Fibroblast of upper back skin (primary cell): ENCODE measurements at places on chromosomes 4 and X.

- no peak for DNase-seq
Measured at GRCh38 chr4:71978210-71978835, 53.5 kb upstream of the NPFFR2 start.

DNA sequence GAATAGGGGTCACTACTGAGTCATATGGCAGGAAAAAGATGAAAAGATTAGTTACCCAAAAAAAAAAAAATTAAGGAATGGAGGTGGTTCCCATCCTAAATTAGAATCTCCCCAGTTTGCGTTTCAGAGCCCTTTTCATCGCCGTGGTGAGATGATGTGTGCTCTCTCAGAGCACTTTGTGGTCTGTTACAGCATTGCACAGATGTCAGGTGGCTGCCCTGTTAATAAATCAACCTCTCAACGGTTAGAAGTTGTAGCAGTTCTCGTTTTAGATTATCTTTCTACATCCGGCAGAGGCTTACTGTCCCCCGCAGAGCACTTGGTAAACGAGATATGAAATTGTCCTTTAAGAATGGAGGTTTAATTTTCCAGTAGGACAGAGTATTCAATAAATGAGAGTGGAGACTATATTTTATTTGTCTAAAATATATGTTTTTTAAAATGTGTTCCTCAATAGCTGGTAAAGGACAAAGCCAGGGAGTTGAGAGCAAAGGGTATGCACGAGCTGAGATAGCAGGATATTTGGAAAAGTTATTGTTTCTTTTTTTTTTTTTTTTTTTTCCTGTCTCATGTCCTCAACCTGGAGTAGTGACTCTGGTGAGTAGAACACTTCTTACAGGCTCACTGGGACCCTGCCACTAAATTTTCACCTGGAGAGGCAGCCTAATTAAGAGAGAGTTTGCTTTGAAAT, 26.9 kb downstream of the AFF1 start:
- DNase-seq: peak; percentile 97

- DNase-seq: no peak
Measured at GRCh38 chr4:41060352-41061334, 153.7 kb downstream of the APBB2 start.

DNA sequence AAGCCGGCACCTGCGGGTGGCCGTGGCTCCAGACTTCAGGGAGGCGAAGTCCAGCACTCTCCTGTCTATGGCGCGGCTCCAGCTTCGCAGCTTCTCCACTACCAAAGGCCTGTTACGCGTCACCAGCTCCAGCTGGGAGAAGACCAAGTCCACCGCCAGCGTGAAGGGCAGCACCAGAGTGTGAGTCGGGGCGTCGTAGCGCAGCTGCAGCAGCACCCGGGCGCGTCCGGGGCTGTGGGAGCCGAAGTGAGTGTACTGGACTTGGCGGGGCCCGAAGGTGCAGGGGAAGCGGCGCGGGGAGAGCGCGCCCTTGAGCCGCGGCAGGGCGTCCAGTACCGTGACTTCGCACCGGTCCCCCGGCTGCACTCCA, 444 bp downstream of the FREM3 start:
- peak; percentile 5 for DNase-seq

GRCh38 chr4:147843162-147843561, 111.3 kb downstream of the ARHGAP10 start:
- peak; percentile 25 for DNase-seq

DNA sequence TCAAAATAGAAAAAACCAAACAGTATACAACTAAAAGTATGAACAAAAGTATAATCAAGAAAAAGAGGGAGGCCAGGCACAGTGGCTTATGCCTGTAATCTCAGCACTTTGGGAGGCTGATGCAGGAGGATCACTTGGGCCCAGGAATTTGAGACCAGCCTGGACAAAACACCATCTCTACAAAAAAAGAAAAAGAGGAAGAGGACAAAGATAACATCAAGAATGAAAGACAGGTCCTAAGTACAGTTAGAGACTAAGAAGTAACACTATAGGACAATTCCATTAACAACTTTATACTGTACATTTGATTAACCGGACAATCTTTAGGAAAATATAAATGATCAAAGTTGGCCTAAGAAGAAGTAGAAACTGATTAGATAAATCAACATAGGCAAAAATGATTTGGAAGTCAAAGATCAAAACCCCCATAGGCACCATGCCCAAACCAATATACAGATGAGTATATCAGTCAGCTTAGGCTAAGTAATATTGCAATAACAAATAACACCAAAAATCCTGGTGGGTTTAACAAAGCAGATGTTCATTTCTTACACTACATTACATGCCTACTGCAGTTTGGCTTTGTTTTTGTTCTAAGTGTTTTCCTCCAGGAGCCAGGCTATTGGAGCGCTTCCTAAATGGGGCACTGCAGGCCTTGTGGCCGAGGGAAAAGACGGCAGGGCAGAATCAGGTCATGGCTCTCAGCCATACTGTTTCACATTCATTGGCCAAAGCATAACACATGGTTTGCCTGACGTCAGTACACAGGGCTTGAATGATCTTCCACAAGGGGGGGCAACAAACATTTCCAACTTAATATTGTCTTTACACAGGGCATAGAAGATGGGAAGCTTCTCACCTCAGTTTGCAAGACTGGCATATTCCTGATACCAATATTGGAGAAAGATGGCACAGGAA, 42.2 kb upstream of the HGFAC start:
- no peak for DNase-seq

GRCh38 chrX:45669715-45670340, 469.2 kb upstream of the DIPK2B start:
- peak; percentile 72 for DNase-seq

DNA sequence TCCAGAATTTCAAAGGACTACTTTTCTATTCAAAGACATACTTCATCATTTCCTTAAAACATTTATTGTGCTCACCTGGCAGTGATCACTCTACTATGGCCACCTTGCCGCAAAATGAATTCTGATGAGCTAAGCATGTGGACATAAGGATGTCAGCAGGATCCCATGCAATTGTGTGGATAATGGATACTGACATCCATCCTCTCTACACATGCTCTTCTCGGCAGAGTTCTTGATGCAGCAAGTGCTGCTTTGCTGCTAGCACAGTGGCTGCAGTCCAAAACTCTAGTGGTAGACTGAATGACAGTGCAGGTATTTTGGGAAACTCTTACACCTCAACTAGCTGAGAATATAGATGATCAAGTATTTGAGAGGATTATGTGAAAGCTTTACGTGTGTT, 168.0 kb downstream of the BANK1 start:
- no peak for DNase-seq

DNA sequence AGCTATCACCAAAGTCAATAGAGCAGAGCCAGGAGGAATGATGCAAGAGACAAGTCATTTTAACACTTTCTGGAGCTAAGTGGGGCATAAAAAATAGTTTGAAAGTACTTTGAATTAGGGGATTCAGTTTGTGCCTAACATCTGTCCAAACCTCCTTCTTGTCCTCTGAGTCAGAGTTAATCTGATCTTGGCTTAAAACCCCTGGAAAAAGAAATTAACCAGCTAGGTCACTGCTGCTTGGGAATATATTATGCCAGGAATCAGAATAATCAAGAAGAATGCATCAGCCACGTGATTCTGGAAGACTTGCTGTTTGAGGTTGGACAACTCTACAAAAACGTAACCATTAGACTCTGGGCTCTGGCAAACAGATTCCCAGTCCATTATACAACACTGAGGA, 45.3 kb upstream of the EDA2R start:
- peak; percentile 28 for DNase-seq

DNA sequence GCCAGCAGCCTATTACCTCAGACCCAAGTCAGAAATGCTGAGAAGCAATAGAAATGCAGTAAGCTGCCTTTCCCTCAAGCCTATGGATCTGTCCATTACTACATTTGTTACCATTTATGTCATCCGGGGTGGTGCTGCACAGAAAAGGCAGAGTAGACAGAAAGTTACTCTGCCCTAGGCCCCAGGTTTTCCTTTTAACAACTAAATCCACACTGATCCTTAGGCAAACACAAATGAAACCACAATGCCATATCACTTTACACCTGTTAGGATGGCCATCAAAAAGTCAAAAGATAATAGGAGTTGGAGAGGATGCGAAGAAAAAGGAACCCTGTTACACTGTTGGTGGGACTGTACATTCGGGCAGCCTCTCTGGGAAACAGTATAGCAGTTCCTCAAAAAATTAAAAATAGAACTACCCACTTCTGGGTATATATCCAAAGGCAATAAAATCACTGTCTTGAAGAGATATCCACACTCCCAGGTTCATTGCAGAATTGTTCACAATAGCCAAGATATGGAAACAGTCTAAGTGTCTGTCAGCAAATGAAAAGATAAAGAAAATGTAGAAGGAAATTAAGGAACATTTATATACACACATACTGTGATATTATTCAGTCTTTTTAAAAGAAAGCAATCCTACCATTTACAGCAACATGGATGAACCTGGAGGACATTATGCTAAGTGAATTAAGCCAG, 186.3 kb downstream of the NWD2 start:
- DNase-seq: no peak

DNA sequence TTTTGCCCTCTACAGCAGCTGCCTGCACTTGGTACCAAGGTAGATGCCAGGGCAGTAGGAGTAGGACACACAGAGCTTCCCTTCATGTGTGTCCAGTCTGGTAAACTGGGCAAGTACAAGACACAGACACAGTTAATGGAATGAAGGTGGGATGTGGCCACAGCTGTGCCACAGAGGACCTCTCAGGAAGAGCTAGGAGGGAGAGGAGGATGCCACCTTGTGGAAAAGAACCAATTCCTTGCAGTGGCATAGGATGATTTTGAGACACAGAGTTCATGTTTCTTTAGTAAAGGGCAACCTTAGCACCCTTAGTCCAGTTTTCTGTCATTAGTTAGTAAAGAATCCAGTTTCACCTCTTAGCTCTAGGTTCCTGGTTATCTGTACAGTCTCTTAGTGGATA, 36.3 kb upstream of the TBC1D14 start:
- DNase-seq: peak; percentile 3

GRCh38 chr4:98444371-98444770, 183.2 kb downstream of the RAP1GDS1 start:
- no peak for DNase-seq

DNA sequence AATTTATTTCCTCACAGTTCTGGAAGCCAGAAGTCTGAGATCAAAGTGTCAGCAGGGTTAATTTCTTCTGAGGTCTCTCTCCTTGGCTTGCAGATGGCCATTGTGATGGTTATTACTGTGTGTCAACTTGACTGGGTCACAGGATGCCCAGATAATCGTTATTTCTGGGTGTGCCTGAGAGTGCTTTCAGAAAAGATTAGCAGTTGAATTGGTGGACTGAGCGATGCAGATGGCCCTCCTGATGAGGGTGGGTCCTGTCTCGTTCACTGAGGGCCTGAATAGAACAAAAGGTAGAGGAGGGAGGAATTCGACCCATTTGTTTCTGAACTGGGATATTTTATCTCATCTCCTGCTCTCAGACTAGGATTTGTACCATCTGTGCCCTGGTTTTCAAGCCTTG, 15.7 kb downstream of the SMIM43 start:
- no peak for DNase-seq

DNA sequence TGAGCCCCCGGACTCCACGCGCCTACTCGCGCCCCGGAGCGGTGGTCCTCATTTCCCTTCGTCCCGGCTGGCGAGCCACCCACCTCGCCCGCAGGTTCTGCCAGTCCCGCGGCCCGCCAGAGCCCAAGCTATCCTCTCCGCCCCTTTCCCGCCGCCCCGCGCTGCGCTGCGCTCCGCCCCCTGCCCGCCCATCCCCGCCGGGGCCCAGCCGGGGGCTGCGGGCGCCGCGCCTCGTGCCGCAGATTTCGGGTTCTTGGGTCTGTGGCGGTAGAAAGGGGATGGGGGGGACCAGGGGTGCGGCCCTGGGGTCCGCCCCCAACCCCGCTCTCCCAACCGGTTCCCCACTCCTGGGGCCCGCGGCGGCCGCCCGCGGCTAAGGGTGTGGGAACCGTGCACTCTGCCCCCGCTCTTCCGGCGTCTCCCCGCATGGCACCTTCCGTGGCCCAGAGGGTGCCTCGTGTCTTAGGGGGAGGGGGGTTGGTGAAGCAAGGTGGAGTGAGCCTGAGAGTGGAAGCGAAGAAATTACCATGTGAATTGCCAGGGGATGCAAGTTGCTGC, 650.8 kb upstream of the DIPK2B start:
- DNase-seq: no peak

- DNase-seq: no peak
Measured at GRCh38 chrX:38287674-38288073, 39.6 kb downstream of the RPGR start.

DNA sequence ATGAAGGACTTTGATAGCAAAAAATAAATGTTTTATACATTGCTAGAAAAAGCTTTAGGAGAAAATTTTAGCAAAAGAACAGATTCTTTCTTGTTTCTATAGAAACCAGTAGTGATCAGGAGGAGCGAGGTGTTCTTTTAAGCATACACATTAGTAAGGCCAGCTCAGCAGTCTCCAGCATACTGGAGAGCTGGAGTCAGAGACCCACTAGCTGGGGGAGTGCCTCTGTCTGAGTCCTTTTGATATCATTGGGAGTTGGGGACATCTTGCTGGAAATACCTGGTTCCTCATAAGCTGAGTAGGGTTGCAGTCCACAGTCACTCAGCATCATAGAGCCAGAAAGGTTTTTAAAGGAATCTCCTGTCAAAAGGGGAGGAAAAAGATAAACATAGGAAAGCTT, 67.4 kb downstream of the AFF2 start:
- no peak for DNase-seq

GRCh38 chr4:97317201-97317600, 826.1 kb downstream of the STPG2 start:
- no peak for DNase-seq

GRCh38 chr4:63578383-63578782, 830.9 kb downstream of the TECRL start:
- DNase-seq: no peak

DNA sequence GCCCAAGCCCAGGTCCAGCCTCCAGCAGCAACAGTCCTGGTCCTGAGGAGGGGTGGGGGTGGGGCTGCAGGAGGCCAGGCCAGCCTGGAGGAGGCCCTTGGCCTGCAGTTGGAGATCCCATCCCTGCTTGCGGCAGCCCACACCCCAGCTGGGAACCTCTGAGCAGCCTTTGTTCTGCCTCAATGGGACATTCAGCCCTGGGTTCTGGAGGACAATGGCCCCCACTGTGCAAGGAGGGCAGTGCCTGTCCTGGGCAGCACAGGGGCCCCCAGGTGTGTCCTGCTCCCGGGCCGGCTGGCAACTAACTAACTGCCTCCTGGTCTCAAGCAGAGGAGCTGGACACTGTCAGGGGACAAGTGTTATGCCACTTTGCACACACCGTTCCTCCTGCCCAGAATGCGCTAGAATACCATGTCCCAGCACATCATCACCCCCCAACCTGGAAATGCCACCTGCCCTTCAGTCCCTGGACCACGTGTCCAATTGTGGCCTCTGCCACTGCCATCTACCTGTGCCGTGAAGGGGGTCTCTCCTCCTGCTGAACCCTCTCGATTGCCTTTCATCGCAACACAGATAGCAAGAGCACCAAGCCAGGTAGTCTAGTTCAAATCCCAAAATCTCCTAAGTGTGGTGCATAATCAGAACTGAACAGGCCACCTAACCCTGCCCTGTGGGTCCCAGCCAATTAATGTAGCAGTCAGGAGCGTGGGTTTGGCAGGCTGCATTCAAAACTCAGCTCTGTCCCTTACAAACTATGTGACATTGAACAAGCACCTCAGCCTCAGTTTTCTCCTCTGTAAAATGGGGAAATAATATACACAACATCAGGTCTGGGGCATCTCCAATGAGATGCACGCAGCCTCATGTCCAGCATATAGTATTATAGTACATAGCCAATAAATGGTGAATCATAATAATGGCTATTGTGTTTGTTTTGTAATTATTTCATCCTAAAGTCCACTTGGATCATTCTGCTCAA, 8.8 kb downstream of the PPP2R2C start:
- no peak for DNase-seq
